Astrocyte of the cerebellum (primary cell): ENCODE measurements at places on chromosomes 12 and 14.

GRCh38 chr14:80434574-80435321 lies 223.4 kb upstream of the DIO2 start:
- DNase-seq, result no peak

GRCh38 chr14:100032738-100033137 lies 32.5 kb upstream of the EVL start:
- no peak for DNase-seq

DNA sequence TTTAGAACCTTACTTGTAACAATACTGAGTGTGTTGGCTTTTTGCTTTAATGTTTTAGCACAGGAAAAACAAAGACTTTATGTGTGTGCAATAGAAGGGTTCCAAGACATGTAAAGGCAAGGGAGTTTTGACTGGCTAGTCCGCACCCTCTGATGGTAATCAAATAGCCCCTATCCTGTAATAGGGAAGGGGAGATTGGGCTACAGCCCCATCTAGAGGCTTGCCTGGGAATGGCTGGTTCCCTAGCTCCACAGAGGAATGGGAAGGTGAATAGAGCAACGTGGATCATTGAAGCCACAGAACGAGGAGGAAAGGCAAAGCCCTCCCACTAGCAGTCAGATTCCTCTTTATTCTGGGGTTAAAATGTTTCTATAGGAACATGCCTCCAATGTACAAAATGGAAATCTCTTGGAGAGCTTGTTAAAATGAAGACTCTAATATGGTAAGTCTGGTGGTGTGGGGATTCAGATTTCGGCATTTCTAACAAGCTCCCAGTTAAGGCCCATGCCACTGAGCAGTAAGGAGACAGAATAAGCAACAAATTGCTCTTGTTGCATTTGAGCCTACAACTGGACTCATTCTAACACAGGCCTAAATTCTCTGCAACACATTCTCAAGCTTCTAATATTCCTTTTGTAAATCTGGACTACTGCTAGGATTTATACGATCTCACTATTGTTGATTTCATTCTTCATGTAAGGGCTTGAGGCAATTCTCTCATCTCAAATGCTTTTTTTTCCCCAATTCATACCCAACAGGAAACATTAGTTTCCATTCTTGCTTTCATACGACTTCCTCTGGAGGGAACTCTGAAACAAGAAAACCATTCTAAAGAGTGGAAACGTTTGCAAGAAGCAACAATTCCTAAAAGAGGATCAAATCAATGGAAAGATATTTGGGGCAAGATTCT lies 57.1 kb downstream of the NIN start:
- peak; percentile 36 for DNase-seq

DNA sequence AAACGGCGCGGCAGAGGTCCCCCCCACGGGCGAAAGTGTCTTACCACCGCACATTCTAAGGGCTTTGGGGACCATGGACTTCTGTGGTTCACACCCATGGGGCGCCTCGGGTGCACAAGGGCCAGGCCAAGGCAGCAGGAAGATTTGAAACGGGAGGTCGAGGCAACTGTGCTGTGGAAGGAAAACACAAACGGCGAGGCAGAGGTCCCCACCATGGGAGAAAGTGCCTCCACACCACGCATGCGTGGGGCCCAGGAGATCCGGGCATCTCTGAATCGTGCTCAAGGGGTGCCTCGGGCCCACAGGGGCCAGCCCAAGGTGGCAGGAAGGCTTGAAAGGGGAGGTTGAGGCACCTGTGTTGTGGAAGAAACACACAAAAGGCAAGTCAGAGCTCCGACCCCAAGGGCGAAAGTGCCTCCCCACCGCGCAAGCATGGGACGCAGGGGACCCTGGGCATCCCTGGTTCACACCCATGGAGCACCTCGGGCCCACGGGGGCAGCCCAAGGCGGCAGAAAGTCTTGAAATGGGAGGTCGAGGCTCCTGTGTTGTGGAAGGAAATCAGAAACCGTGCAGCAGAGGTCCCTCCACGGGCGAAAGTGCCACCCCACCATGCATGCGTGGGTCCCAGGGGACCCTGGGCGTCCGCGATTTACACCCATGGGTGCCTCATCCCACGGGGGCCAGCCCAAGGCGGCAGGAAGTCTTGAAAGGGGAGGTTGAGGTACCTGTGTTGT lies 371.0 kb downstream of the ALG10 start:
- DNase-seq, result no peak

DNA sequence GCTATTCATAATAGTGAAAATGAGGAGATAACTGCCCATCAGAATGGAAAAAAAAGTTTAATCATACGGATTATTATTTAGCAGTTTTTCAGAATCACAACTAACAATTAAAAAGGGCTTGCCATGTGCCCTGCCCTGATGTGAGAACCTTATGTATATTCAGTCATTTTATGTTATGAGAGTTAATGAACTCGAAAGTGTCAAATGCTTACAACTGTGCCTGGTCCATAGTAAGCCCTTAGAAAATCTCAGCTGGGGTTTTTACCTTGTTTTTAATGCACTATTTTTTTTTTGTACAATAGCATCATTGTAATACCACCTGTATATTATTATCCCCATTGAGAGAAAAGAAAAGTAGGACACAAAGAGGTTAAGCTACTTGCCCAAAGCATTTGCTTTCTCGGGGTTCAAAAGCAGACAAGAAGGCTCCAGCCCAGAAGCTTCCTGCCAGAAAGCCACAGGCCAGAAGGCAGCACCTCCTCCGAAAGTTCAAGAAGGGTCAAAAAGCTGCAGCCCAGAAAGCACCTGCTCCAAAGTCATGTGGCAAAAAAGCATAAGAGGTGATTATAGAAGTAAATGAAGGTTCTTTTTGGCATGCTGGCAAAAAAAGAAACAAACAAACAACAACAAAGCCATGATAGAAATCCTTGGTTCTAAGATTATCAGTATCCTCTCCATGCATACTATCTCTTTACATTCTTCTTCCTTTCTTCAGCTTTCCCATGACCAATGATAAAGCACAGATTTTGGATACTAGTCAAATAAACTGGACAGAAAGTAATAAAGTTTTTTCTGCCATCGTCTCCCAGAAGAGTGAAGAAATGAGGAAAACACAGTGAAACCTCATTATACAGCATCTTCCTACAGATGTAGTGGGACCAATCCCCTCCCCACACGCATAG lies 59.1 kb upstream of the NAP1L1 start:
- no peak for DNase-seq

- DNase-seq, result peak; percentile 45
Observed at GRCh38 chr12:51424662-51425539, at the start of gene SLC4A8. TSS of gene SLC4A8 (plus strand) at chr12:51424831. CDS start at chr12:51424988, 157 bp downstream.

- no peak for DNase-seq
Observed at GRCh38 chr14:50363714-50364111, 33.0 kb downstream of the CDKL1 start.

- no peak for DNase-seq
Observed at GRCh38 chr14:81323093-81323492, 77.0 kb downstream of the STON2 start.

- no peak for DNase-seq
Observed at GRCh38 chr14:92481811-92482555, 31.6 kb upstream of the RIN3 start.

- DNase-seq, result peak; percentile 41
Observed at GRCh38 chr12:55842681-55843429, at the start of gene MMP19. TSS of gene MMP19 (minus strand) at chr12:55842936. CDS start at chr12:55842830, 106 bp downstream.

GRCh38 chr14:90742729-90743128 lies 73.5 kb downstream of the TTC7B start:
- no peak for DNase-seq

DNA sequence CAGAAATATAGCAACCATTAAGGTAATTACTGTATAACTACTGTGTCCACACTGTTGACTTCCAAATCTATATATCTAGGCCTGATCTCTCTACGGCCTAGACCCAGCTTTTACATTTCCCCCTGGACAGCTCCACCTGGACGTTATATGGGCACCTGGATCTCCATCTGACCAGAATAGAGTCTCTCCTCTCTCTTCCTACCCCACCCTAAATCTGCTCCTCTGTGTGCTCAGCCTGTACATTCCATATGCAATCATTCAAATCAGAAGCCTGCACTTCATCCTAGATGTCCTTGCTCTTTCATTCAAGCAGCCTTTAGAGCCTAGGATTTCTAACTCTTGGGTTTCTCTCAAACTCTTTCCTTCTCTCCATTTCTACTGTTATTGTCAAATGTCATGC lies 255.0 kb downstream of the PAX9 start:
- no peak for DNase-seq

DNA sequence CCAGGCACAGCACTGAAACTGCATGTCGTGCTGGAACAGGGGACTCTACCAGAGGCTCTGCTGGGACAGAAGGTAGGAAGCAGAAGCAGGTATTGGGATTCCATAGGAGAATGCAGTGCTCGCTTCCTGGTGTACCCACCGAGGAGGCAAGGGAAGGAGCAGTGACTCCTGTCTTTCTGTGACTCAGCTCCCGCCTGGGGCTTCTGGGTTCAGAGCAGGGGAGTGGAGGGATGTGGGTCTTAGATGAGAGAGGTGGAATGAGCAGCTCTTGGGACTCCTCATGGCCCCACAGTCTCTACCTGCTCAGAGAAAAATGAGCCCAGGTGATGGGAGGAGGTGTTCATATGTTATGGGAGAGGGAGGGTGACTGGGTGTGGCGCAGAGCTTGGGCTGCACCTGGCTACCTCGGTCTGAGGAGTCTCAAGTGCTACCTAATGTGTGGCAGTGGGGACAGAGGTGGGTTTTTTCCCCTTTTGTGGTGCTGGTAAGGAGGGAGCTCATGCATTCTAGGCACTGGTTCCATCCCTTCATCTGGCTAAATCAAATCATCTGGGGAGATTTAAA lies 26.3 kb downstream of the WNT5B start:
- no peak for DNase-seq

DNA sequence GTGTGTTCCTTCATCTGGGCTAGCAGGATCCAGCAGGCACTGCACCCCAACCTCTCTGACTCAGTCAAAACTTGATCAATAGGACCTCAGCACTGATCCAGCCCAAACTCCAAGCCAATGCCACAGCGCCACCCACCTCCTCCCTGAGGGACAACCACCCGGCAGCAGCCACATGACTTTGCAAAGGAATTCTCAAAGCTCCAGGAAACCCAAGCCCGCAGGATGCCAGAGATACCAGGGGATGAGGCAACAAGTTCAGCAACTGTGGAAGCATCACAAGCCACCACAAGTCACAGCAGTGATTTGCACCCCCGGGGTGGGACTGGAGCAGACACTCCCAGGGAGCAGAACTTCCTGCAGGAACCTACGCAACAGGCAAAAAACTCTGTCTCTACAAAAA lies 37.3 kb downstream of the ACTN1 start:
- DNase-seq, result peak; percentile 89

DNA sequence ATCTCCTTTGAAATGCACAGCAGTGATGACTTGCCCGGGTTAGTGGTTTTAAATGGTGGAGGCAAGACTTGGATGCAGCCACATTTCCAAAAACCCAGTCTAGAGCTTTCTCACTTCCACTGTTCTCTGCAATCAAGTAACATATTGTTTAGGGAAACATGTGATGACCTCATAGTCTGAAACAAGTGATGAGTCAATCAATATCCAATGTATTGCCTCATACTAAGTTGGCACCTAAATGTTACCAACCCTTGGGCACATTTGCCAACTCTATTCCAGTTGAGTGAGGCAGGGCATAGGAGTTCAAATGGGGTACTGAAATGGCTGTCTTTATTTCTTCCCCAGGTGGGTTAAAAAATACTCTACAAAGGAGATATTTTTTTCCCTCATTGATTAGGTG lies 1105.4 kb downstream of the VRK1 start:
- DNase-seq, result no peak

DNA sequence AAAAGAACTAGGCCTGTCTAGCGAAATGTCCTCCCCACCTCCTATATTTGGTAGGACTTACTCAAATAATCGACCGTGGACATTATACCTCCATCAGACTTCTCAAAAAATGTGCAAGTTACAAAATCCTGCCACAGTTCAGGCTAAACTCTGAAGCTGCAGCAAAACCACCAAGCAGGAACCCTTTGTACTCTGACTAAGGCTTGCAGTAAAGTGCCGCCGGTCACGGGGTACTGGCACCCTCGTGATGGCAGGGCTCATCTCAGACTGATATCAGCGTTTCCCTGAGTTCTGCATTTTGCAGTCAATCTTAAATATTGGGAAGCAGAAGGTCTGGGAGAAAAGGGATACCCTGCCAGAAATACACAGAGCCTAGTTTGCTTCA lies 17.1 kb downstream of the SLC11A2 start:
- no peak for DNase-seq

DNA sequence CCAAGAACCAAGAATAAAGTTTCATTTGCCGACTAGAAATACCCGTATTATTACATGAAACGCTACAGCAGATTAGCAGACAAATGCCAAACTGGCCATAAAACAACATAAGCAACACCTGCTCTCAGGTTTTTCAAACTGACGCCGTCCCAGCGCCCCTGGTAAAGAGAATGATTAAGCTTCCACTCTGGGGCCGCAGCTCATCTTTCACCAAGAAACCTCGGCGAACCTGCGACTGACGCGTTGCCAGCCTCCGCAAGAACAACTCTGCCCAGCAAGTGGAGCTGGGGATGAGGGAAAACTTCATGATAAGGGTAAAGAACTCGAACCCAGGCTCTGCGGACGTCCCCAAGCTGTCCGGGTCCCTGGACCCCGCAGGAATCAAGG lies 530 bp downstream of the ARL1 start:
- peak; percentile 3 for DNase-seq

DNA sequence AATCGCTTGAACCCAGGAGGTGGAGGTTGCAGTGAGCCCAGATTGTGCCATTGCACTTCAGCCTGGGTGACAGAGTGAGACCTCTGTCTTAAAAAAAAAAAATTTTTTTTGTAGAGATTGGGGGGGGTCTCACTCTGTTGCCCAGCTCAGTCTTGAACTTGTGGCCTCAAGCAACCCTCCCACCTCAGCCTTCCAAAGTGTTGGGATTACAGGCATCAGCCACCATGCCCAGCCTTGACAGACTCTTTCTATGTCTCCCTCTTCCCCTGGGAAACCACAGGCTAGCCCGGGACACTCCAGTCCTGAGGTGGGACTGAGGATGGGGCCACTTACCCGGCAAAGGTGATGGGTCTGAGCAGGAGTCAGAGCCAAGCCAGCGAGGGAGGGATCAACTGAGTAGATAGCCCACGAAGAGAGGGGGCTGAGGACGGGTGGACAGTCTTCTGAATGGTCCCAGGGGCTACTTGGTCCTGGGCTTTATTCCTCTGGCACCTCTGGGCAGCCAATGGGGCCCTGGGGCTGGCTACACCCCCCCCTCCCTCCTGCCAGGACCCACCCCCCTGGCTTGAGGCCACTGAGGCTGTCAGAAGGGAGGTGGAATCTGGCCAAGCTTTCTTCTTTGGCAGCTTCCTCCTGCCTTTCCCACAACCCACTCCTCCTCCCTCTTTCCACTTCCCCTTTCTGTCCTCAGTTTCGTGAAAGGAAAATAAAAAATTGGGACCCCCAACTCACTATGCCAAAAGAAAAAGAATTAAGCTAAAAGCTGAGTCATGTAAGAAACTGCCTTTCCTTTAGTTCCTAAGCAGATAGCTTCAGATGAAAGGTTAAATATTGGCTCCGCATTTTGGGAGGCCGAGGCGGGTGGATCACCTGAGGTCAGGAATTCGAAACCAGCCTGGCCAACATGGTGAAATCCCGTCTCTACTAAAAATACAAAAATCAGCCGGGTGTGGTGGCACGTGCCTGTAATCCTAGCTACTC lies at the start of gene SDS:
Gene SDS (minus strand): TSS at position 453 of the 981 bp plus-strand sequence. CDS start 4,179 bp downstream, outside the sequence.
- peak; percentile 35 for DNase-seq

DNA sequence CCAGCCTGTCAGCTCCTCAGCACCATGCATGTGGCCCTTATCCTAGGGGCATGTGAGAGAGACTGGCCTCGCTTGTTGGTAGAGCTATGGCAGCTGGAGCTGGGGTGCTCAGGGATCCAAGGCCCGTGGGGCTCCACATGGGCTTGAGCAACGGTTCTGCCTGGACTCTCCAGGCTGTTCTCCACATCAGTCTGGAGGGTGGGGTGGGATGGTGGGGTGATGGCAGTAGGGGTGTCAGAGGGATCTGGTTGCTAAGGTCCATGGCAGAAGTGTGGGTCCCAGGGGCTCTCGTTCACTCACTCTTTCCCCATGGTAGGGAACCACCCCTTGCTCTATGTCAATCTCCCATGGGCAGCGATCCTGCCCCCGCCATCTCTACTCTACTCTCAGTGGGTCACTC lies 622.6 kb downstream of the LRFN5 start:
- DNase-seq, result no peak
